ENCODE measurements at places on chromosomes 11 and 22.

GRCh38 chr22:37674951-37675929 lies at the start of gene LGALS1:
Gene LGALS1, plus strand, starts transcription at chr22:37675636. Its CDS starts 67 bp downstream, at chr22:37675703.
- DNase-seq = peak; percentile 45

GRCh38 chr11:118216621-118217481 lies 8.0 kb downstream of the JAML start:
- DNase-seq = peak; percentile 34

- DNase-seq = no peak
These were observed 40.7 kb upstream of the XBP1 start for GRCh38 chr22:28841111-28841510.

GRCh38 chr11:95341221-95341620 lies 110.2 kb upstream of the SESN3 start:
- no peak for DNase-seq

DNA sequence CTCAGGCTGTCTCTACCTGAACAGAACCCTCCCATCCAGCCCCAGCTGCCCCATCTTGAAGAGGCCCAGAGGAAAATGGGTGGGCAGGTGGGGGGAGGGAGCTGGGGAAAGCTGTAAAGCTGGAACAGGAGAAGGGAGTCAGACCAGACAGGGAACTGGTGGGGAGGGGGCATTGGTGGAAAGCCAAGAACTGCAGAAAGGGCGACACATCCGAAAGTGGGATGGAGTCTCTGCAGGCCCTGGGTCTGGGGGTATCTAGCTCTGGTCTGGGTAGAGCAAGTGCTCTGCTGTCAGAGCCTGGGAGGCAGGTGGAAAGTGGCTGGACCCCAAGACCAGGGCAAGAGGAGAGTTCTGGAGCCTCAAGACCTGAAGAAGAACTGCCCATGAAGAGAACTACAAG lies 7.7 kb downstream of the TMPRSS13 start:
- no peak for DNase-seq

DNA sequence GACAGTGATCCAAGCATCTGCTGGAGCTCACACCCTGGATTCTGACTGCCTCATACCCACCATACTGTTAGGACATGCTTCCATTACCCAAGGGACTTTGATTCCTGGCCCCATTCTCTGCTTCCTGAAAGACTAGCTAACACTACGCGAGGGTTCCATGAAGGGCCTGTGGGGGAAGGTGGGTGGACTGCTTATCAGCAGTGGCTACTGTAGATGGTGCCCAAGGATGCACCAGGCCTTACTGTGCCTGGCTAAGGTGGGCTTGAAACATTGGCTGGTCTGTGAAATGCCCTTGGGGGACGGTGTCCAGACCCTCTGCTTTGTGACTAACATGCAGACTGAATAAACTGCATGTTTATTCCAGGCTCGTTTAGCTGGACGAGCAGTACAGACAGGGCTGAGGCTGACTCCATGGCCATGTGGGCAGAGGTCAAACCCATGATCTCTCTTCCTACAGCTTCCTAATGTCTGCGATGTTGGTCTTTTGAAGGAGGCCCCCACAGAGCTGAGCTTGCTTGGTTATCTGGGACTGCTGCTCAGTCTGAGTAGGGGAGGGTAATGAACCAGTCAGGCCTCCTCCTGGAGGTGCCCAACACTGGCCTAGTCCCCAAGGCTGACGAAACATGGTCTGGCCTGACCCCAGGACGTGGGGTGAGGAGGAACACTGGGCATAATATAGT lies 48.3 kb upstream of the PHOX2A start:
- DNase-seq = no peak

GRCh38 chr11:47276923-47277322 lies 7.0 kb downstream of the MADD start:
- no peak for DNase-seq

- no peak for DNase-seq
These were observed 69.9 kb upstream of the CHRM4 start for GRCh38 chr11:46461461-46461927.

GRCh38 chr11:129249923-129250322 lies 57.8 kb upstream of the ARHGAP32 start:
- DNase-seq = no peak

GRCh38 chr22:28711820-28712777 lies 29.5 kb downstream of the CHEK2 start:
- DNase-seq = no peak

- DNase-seq = no peak
These were observed 102.5 kb downstream of the TIMP3 start for GRCh38 chr22:32904044-32904443.

- no peak for DNase-seq
These were observed 54.1 kb upstream of the WT1 start for GRCh38 chr11:32489464-32489863.

GRCh38 chr22:29806196-29806595 lies 31.9 kb downstream of the ASCC2 start:
- DNase-seq = no peak

- peak; percentile 9 for DNase-seq
These were observed 32.3 kb upstream of the JAM3 start for GRCh38 chr11:134036492-134037045.

DNA sequence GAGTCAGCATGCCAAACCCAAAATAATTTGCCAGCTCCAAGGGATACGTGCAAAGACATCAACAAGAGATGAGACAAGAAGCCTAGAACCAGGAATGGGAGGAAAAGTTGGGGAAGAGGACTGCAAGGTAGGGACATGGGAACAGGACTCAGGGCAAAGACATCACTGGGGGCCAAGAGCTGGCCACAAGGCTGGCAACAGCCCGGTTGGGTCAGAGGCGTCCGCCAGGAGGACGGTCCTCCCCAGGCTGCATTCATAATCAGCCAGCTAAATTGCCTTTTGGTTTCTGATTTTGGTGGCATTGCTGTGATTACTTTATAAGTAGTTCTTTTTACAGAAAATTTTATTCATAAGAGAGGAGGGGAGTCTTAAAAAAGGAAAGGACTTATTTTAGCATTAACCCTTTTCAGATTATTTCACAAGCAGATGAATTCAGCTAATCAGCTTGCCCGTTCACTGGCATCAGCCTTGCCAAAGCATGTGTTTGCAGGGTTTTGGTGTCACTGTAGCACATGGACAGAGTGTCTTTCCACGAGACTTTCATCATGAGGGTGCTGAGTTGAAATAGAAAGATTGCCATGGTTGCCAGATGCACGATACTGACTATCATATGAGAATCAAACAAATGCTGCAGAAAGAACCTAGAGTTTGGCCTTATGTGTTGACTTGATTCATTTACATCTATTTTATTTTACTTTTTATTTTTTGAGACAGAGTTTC lies 23.2 kb upstream of the NAV2 start:
- DNase-seq = no peak

GRCh38 chr11:19771463-19771862 lies 58.8 kb downstream of the NAV2 start:
- DNase-seq = no peak

All from effector memory CD8-positive, alpha-beta T cell (primary cell).